ENCODE measurements at places on chromosomes 12 and 14.

DNA sequence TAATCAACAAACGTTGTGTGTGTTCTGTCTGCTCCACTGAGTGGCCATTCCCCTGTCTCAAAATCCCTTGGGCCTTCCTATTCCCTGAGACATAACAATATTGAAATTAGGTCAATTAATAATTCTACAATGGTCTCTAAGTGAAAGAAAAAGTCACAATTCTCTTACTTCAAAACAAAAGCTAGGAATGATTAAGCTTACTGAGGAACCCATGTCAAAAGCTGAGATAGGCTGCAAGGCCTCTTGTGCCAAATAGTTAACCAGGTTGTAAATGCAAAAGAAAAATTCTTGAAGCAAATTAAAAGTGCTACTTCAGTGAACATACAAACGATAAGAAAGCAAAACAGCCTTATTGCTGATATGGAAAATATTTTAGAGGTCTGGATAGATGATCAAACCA lies 65.0 kb upstream of the AMIGO2 start:
- no peak for DNase-seq

DNA sequence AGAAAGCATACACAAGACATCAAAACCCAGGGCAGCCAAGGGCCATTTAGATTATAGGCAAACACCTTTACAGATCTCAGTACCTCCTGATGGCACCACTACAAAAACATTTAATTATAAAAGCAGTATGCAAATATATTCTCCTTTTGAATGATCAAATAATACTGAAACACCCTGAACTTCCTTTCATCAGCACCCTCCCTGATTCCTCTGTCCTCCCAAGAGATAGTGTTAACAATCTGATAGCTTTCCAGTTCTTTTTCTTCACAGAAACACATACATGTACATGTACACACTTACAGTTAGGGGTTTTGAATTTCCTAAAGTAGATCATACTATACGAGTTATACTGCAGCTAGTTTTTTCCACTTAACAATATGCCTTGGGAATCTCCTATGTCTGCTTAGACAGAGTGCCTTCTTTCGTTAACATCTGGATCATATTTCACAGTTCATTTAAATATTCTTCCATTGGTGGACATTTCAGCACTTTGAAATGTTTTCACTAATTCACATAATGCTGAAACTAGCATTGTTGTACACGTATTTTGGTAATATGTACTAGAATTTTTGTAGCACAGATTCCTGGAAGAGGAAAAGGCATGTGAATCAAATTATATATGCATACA lies 35.2 kb downstream of the TDG start:
- no peak for DNase-seq

DNA sequence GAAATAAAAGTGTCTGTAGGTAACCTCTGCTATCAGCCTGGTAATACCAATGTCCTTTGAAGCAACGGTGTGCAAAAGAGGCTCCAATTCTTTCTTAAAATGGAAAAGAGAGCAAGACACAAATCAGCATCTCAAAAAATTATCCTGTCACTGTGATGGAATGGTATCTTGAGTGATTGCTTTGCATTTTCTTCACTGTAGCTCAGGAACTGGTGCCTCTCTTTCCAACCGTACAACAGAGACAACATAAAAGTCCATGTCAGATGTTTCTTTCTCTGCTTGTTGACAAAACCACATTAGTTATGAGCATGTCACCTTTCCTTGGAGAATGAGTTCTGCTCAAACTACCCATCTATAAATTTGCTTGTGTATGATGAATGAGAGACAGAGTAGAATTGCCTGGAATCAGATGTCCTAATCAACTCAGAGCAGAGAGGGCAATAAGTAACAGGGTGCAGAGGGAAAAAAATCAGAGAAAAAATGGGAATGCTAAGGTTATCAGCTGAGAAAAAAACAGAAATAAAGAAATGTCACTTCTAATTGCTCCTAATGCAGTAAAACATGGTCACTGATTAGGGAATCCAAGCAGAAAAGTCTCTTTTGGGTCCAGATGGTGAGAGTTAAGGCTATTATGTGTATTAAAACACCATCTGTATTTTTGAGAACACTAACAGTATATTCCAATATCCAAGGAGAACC lies 465.0 kb upstream of the ATP2B1 start:
- no peak for DNase-seq

- no peak for DNase-seq
Measured at GRCh38 chr12:68612202-68612601, 1.5 kb downstream of the RAP1B start.

GRCh38 chr12:106094304-106094703 lies 44.5 kb downstream of the NUAK1 start:
- no peak for DNase-seq

- peak; percentile 13 for DNase-seq
Measured at GRCh38 chr12:118404876-118405521, 28.6 kb downstream of the SUDS3 start.

DNA sequence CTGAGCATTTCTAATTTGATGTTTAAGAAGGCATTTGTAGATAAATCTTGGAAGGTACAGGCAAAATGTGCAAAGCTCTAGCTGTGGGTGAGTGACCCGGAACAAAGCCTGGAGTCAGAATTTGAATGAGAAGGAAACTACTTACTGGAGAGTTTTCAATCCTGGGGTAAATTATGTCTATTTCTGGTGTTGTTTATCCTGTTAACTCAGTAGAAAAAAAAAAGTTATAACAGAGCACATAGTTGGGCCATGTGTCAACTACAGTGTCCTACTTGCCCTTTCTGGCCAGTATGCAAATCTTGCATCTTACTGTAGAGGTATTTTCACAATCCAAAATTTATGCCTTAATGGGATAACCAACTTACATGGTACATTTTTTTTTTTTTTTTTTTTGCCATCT lies 182.3 kb downstream of the SYNE2 start:
- DNase-seq, result no peak

DNA sequence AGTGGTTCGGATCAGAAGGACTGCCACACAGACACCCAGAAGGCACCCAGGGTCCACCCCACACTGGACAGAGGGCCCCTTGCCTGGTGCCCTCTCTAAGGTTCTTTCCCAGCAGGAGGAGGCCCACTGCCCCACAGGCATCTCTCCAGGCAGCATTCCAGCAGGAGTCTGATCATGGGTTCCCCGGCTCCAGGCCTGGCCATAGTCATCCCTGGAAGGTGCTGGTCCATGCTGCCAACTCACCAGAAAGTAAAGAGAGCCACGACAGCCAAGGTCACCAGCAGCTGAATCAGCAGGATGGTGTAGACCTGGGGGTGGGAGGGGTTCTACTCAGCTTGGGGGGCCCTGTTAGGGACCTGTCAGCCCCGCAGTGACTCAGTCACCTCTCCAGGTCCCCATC lies 6.4 kb downstream of the FAIM2 start:
- DNase-seq, result no peak
